G401 (cell line): ENCODE measurements at places on chromosomes 7 and 10. TPM values are rescaled to one million over a fixed set of nuclear protein-coding genes. Genes with fewer than 3 reads are reported as not detected.

DNA sequence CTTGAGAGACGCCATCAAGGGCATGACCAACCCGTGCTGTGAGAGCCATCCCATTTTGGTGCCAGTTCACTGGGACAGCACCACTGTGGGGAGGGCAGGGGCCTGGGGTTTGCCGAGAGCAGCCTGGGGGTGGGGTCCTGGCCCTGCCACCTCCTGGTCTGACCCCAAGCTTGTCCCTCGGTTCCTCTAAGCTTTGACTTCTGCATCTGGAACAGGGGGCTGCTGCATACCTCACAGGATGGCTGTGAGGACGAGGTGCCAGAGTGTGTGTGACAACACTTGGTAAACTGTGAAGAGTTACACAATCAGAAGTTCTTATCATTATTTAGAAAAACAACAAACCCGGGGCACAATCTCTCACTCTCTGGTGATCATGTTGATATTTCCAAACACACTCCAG is 89.9 kb downstream of the CRTAC1 start:
- DNase-seq: no peak

GRCh38 chr7:18049262-18049661 is 21.6 kb upstream of the PRPS1L1 start:
- no peak for DNase-seq

DNA sequence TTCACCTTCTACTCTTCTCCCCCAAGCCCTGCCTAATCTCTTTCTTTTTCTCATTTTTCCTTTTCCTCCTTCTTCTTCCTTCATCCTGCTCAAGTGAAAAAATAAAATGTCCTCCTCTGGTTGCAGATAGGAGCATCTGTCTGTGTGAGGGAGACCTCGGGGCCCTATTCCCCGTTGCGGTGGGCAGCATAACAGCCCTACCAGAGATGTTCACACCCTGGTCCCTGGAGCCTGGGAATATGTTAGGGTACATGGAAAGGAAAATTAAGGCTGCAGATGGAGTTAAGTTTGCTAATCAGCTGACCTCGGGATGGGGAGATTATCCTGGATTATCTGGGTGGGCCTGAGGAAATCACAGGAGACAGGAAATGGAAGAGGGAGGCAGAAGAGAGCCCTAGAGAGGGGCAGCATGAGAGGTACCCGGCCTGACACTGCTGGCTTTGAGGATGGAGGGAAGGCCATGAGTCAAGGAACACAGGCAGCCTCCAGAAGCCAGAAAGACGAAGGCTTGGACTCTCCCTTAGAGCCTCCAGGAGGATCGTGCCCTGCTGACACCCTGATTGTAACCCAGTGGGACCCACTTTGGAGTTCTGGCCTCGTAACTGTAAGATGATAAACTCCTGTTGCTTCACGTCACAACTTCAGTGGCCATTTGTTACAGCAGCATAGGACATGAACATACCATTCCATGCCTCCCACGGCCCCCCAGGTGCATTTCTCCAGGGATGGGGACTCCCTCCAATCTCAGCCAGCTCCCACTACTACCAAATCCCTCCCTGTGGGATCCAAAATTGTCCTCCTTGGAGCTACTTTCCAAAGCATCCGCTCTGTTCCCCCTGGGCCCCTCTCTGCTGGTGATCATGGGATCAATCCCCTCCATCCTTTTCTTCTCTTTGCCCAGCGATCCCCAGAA is 39.0 kb upstream of the ZMIZ1 start:
- DNase-seq: no peak

DNA sequence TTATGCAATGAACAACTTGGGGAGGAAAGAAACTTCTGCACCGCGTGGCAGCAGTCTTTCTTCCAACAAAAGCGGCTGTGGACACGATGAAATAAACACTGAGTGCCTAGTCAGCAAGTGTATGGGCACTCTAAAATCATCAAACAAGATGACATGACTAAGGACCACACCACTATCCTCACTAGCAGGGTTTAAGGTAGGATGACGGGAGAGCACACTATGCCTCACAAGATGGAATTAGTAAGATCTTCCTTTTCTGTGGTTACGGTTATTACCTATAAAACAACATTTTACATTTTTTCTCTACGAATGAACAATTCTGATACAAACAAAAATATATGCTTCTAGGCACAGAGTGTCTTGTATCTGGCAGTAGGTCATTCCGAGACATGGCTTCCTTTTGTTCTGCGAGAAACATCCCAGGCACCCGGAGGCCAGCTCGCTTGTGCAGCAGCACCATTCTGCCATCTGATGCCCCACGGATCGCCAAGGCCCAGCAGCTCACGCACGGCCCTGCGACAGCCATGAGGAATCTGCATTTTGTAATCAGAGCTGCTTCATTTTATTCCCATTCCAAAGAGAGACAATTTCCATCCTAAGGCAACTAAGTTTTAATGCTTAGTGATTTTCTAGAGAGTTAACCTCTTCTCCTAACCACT is 54.1 kb upstream of the NCAPG2 start:
- no peak for DNase-seq

DNA sequence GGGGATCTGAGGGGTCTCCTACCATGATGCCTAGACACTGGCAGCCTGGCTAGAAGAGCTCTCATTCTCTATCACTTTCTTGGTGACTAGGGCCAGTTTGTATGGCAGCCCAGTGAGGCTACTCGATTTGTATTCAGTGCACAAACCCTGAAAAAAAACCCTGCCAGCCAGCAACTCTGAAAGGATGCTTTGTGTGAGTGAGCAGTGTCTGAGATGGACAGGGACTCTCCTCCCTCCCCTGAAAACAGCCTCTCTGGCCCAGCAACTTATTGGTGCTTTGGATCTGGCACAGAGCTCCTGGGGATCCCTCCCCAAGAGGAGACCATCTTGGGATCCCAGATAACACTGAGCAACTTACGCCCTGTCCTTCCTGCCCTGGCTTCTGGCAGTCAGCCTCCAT is 10.8 kb upstream of the LRRC4 start:
- peak; percentile 46 for DNase-seq

DNA sequence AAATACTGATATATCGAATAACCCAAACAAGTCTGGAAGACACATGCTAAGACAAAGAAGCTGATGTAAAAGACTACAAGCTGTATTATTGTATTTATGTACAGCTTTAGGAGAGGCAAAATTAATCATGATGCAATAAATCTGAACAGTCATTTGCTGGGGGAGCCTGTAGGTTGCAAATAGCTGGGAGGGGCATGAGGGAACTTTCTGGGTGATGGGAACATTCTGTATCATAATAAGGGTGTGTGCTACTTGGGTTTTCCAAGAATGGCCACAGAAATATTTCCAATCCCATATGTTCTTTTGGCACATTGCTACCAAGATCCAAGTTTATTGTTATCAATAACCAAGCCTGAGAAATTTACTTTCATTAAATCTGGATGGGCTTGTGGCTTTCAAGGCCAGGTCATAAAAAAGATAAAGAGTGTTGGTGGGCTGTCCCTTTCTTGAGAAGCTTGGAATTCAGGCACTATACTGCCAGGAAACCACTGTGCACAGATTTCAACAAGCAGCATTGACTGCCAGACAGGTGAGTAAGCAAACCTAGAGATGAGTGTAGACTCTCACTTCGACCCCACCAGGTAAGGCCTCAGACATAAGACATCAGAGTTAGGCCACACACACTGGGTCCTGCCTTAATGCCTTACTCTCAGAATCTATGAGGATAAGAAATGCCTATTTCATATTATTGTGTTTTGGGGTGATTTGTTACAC is 629.7 kb upstream of the FZD8 start:
- DNase-seq: no peak

GRCh38 chr10:70331486-70332268 is 47.9 kb upstream of the NPFFR1 start:
- DNase-seq: peak; percentile 72

GRCh38 chr10:131963350-131963749 is 18.4 kb downstream of the BNIP3 start:
- DNase-seq: no peak

DNA sequence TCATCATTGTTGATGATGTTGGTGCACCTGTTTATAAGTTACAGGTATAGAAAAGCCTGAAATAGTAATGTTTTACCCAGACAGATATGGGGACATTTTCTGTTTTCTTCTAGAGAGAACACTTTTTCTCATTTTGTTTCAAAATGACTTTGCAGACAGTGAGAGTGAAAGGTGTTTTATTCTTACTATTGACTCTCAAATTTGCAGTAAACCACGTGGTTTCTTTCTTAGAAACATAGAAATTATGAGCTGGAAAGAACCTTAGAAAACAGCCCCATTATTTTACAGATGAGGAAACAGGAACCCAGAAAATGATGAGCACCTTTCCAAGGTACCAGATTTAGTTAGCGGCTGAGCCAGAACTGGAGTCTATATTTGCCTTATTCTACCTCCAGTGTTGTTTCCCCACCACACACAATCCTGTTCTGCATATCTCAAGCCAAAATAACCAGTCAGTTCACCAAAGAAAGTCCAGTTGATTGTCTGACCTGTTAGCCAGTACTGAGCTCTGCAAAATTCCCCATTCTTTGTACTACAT is 138.9 kb upstream of the AHR start:
- no peak for DNase-seq

DNA sequence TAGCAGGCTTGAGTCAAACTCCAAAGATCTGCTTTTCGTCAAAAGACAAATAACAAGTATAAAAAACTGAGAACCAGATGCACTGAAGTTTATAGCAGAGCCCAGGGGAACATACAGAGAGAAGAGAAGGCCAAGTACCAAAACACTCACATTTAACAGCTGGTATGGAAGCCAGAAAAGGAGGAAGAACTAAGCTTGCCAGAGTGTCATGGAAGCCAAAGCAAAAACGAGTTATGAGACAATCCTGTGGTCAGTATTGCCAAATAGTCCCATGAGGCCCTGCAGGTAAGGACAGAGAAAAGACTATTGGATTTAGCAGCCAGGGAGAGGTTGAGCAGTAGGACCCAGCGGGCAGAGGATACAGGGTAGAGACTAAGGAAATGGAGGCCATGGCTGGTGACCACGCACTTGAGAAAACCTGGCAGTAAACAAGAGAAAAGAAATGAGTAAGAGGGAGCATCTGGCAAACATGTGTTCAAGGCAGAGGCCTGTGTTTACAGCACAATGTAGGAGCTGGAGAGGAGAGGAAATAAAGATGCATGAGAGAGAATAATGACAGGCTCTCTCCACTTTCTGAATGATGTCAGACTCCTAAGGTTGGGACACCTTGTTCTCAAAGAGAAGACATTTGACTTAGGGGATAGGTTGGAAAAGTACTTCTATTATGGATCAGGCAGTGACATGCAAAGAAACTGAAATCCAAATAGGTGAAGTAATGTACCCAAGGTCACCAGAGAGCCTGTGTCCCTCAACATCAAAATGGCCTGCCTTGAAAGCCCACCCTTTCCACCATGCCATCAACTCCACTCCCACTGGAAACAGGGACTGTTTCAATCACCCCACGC is 9.1 kb downstream of the CREB3L2 start:
- no peak for DNase-seq

GRCh38 chr7:131357282-131357880 is 29.7 kb downstream of the MKLN1 start:
- DNase-seq: no peak

- no peak for DNase-seq
Measured at GRCh38 chr10:73627300-73627699, 14.0 kb downstream of the MYOZ1 start.

DNA sequence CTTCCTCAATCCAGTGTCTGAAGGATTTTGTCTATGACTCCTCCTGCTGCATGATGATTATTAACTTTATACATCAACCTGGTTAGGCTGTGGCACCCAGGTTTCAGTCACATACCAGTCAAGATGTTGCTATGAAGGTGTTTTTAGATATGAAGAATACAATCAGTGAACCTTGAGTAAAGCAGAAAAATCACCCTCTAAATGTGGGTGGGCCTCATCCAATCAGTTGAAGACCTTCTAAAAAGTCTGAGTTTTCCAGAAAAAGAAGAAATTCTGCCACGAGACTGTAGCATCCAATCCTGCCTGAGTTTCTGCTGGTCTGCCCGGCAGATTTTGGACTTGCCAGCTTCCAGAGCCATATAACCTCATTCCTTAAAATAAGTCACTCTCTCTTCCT is 126.1 kb upstream of the FRMD4A start:
- no peak for DNase-seq

DNA sequence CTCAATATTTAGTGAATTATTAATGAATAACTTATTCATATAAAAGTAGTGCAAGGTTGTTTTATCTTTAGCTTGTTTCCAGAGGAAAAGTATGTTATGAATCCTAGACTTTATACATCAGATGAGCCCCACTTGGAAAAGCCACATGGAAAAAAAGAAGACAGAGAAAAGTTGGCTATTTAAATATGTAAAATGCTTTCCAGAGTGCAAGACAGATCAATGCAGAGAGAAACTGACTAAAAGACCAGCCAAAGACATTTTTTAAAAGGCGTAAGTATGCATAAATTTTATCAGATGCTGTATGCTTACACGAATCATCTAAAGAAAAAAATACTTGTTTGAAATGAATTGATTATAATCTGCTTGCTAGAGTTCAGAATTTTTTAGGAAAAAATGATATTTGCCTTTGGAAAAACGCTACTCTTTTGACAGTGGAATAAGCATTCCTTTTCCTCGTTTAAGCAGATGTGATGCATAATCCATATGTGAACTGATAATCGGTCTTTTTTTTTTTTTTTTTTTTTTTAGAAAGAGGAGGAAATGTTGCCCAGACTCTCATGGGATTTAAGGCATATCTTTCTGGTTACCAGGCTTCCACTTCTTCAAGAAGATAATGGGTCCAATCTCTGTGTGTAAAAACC is 70.7 kb downstream of the RELN start:
- DNase-seq: no peak

DNA sequence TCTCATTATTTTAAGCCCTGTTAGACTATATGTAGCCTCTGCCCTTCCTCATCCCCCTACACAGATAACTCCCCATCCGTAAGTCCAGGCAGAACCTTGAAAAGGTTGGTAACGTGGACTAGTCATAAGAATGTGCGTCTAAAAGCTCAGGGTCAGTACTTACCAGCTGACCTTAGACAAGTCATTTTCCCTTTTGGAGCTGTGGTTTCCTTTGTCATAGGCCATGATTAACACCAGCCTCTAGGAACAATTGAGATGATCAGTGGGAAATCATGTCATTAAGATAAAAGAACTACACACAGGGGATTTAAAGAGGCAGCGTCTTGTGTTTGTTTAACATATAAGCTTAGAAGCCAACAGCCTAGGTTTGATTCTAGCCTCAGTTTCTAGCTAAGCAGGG is 6.9 kb upstream of the UNC5B start:
- DNase-seq: no peak

The C10orf105 gene
- not detected in 2 replicates for total RNA-seq

The GSTO2 gene
- 16.6 and 37.4 TPM in 2 replicates for total RNA-seq

The SH2D4B gene
- total RNA-seq: not detected in 2 replicates

The AOAH gene
- 3.2 and 5.2 TPM in 2 replicates for total RNA-seq

The TAF3 gene
- 1.3 and 1.8 TPM in 2 replicates for total RNA-seq

The BRI3 gene
- 87.6 and 99.9 TPM in 2 replicates for total RNA-seq
